Hippocampal formation (tissue), 2 donors: ENCODE measurements at places on chromosomes 13 and 19.
A peak's percentile ranks its signal among the peaks of the same experiment; 100 is the strongest.

GRCh38 chr19:6067975-6068374, 42.3 kb downstream of the RFX2 start:
- DNase-seq: no peak

GRCh38 chr19:44653977-44654774, 10.5 kb downstream of the PVR start:
- DNase-seq: peak; percentile 17

- no peak for DNase-seq
Measured at GRCh38 chr13:48840366-48840765, 135.3 kb upstream of the FNDC3A start.

- DNase-seq: no peak
Measured at GRCh38 chr13:44969551-44970484, 19.5 kb downstream of the NUFIP1 start.

- DNase-seq: no peak
Measured at GRCh38 chr13:100184095-100184494, 95.2 kb downstream of the PCCA start.

- DNase-seq: no peak
Measured at GRCh38 chr19:38632476-38633213, 13.7 kb downstream of the EIF3K start.

DNA sequence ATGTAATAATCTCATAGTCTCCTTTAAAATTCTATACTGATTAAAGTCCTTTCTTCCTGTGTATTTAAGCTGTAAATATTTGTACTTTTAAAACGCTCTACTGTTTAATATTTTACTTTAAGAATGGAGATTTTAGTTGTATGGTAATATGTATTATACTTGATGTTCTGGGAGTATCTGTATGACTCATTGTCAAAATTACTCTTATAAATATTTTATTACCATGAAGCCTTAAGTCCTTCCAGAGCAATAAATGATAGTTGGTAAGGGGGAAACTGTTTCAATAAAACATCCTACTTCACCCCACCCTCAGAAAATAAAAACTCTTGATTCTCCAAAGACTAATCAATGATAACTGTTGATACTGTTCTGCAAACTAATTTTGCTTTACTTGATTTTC, 6.4 kb downstream of the PCDH9 start:
- DNase-seq: no peak

- no peak for DNase-seq
Measured at GRCh38 chr13:113140677-113141600, 17.5 kb upstream of the PROZ start.

GRCh38 chr13:28147495-28147894, 9.2 kb downstream of the PAN3 start:
- DNase-seq: no peak

DNA sequence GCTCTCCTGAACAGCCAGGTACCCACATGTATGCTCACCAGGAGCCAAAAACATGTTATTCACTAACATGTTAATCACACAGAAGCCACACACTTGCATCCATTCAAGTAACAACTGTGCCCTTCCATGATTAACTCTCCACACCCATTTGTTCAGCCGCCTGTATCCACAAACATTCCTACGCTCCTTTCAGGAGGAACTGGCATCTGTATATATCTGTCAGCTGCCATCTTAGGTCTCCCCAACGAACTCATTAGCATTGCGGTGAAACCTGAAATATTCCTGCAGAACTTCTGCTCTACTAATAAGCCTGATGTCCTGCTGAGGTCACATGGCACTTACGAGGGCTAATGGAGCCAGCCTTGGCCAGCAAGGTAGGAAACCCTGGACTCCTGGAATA, 33.0 kb downstream of the OLFM2 start:
- DNase-seq: no peak

DNA sequence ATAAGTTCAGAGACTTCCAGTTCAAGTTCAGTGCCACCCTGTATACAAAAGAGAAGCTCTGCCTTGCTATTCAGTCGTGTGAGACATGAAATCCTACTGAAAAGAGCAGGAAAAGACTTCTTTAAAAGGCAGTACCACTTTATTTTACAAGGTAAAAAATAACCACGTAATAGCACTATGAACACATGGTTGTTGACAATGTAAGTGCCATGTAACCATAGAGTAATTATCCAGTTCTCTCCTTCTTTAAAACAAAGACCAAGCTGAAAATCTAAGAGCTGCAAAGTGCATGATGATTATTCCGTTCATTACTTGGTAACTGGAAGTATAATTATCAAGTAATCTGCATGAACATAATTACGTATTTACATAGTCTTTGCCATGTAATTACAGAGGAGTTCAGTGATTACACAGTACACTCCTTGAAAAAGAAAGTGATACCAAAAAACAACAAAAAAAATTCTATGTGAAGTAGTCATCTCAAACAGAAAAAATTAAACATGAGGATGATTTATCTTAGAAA, 288.7 kb downstream of the EFNB2 start:
- no peak for DNase-seq

DNA sequence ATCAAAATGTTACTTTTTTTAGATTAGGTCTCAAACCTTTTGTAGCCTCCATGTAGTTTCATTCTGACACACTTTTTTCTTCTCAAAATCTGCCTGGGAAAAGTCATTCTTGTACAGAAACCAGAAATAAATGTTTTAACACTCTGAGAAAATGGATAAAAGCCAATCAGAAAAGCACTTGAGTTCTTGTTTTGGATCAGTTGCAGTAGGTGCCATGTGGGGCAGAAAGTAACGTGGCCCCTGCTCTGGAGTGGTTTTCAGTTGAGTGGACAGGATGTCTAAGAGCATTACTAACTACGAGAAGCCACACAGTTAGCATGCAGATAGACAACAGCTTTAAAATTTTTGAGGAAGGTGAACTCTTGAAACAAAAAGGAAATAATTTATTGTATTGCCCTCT, 19.1 kb downstream of the GPR183 start:
- DNase-seq: no peak

DNA sequence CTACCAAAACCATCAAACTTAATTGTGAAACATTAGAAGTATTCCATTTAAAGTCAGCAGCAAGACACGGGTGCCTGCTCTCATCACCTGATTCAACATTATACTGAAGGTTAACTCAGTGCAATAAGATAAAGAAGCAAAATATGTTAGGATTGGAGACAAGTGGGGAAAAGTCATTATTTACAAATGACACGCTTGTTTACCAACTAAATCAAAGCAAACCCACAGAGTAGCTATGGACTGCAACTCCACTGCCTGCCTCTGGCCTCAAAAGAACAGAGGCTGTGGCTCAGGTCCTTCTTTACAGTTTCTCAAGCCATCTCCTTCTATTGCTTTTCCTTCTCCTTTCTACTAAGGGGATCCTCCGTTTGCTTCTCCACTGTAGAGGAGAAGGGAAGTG, 21.0 kb upstream of the ATP12A start:
- no peak for DNase-seq

DNA sequence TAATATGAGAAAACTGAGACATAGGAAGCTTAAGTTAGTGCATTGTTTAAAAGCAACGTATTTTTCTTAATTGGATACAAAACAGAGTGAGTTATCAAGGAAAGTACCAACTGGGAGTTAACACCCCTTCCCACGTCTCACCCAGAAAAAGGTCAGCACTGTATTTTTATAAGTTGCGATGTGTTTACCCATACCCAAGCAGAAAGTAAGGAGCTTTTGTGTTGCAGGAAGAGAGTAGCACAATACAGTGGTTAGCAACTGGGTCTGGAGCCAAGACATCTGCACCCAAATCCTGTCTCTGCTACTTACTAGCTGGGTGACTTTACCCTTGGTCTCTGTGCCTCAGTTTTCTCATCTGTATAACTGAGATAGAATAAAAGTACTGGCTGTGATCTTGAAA, 34.3 kb downstream of the FAM216B start:
- DNase-seq: no peak

- DNase-seq: no peak
Measured at GRCh38 chr13:109333893-109334651, 452.3 kb downstream of the IRS2 start.

- DNase-seq: no peak
Measured at GRCh38 chr13:59846845-59847620, 316.7 kb downstream of the DIAPH3 start.

DNA sequence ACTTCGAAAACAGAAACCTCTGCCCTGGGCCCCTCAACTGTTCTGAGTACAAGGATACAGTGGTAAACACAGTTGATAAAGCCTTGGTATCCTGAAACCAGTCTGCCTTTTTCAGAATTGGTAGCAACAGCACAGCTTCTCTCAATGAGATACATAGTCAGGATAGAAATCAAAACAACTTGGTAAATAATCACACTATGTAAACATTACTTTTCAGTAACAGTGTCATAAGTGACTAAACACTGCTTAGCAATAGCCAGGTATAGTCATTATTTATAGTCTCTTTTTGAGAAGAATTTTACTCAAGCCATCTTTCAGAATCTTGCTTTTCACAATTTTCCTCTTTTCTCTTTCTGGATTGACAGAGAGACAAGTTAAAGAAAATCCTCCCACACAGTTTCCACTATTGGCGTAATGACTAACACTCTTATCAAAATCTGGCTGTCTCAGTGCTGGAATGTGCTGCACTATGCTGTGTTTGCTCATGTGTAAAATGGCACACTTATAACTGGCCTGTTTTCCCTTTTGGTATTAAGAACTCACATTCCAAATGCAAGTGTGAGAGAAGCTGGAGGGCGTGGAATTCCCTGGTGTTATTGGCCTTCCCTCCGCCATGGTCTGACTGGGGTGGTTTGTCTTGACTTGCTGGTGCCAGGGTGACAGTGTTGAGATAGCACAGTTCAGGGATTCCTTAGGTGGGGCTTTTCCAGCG, 368.8 kb downstream of the TDRD3 start:
- no peak for DNase-seq

DNA sequence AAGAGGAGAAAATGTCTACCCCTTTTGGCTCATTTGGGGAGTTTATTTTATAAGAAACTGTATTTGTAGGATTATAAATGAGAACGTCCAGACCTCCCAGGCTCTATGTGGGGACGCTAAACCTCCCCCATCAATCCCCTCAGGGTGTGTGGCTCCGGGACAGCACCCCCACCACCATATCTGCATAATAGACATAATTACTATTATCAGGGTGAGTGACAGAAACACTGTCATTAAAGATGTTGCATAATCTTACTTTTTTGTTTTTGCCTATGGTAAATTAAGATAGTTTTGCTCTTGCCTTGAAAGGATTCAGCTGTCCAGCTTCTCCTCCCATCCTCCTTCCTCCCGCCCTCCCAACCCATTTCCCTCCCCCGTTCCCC, 93.3 kb downstream of the NUFIP1 start:
- no peak for DNase-seq

DNA sequence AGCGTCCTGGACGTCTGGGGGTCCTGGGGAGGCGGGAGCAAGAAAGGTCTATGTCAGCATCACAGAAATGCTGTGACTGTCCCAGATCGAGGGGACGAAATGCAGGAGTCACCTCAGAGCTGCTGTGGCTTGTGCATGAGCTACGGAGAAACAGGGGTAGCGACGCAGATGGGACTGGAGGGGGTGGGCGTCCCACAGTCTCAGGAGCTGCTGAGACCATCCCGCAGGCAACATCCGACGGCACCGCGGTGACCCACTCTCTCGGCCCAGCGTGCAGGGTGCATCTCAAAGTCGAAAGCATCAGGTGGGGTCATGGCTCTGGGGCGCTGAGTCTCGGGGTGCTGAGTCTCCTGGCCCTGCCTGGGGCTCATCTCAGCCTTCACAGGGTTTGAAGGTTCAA, 37.4 kb upstream of the C13orf46 start:
- DNase-seq: no peak

GRCh38 chr13:43983373-43983772, 103.7 kb downstream of the LACC1 start:
- DNase-seq: no peak

GRCh38 chr19:30227661-30228112, 144.5 kb upstream of the ZNF536 start:
- DNase-seq: peak; percentile 71

DNA sequence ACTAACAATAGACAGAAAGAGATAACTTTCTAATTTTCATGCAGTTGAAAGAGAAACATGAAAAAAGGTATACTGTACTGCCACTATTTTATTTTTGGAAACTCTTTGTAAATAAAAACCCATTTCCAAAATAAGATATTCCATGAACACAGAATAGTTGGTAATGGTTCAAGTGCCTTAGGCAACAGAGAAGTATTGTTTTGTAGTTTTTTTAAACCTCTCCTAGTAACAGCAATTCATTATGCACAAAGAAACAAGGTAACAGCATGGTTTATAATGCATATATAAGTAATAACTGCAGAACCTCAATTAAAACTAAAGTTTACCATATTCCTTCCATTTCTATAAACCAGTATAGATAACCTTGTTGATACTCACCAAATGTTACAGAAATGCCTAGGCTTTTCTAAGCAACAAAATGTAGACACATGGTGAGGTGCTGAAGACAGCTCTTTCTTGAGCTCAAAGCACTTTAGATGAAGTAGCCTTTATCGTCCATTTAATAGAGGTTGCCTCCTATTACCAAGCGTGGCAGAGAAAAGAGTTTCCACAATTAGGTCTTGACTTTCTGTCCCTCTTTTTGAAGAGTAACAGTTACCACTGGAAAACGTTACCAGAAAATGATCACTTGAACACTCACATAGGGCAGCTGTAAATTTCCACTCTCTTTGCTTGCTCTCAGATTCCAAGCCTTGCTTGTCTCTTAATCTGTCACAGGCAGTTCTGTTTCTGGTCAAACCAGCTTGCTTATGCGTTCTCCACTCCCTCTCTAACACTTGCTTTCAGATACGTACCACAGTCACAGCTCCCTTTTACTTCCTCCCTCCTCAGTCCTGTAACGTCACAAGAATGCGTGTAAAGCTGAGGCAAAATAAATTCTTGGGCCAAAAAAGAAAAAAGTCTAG, 42.9 kb downstream of the CAB39L start:
- no peak for DNase-seq

GRCh38 chr19:952680-953444, 27.0 kb downstream of the ARID3A start:
- no peak for DNase-seq

DNA sequence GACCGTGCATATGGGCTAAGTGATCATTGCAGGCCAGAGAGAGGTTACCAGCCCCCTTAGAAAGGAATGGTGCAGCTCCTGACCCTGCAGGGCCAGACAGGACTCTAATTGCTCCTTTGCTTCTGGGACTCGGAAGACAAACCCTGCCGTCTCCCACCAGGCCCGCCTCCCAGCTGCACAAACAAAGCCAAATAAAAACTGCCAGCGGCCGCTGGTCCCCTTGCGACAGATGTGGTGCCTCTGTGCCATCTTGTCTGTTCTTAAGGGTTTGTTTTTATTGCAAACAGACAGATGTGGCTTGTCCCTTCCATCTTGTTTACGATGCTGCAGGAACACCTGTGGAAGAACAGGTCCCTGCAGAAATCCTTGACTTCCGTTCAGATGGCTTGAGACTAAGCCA, 434.4 kb upstream of the TSHZ3 start:
- DNase-seq: no peak

- DNase-seq: no peak
Measured at GRCh38 chr13:89748716-89749115, 1598.8 kb upstream of the MIR17HG start.

DNA sequence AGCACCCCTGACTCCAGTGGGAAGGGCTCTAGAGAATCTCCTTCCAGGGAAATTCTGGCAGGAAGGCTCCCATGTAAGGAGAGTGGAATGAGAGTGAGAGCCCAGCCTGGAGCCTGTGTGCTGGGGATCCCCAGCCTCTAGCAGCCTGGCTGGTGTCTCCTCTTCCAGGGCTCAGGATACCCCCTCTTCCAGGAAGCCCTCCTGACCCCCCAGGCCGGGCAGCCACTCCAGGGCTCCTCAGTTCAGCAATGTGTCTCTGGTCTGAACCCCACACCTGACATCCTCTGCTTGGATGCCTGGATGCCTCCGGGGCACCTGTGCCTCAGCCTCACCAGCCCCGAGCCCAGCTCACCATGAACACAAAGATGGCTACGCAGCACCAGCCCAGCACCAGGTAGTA, 3.0 kb downstream of the C19orf33 start:
- no peak for DNase-seq

- DNase-seq: no peak
Measured at GRCh38 chr13:101301053-101301452, 115.3 kb downstream of the NALCN start.
